ENCODE measurements at places on chromosomes 5 and 9.
A peak's percentile ranks its signal among the peaks of the same experiment; 100 is the strongest.

DNA sequence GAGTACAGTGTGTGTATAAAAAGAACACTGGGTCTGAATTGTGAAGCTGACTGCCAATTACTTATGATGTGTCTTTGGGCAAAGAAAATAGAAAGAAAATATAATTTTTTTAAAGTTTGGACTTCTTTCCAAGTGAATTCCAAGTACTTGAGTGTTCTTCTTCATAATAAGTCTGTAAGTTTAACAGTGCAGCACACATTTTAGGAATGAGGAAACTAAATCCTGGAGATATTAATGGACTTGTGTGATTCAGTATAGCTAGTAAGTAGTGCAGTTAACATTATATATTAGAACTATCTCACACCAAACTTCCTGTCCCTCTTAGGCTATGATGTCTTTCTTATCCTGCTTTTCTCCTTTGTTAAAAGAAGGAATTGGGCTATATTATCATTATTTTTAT, 1953.8 kb downstream of the MAT2B start:
- DNase-seq = no peak

DNA sequence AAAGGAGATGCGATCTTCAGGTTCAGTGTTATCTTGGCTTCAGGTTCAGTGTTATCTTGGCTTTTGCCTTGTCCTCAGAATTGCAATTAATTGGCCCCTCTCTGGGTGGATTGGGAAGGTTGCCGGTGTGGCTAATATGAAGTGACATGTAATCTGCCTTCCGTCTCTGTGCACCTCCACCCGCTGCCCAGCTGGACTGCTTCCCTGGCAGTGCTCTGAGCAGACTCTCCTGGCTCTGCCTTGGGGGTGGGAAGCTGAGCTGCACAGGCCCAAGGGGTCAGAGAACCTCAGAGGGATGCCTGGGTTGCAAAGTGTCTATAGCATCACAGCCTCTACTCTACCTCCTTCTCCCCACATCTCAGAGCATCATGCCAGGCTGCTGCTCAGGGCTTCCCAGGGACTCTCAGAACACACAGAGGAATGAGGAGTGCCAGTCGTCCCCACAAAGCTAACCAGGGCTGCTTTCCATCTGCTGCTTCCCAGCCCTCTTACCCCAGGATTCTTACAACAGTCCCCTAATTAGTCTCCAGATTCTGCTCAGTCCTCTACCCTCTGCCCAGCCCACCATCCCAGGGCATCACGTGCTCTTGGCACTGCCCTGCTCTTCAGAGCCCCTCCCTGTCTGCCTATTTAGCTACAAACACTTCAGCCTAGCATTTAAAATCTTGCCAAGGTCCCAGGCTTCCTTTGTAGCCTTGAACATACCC, 54.4 kb upstream of the AFAP1L1 start:
- no peak for DNase-seq

- no peak for DNase-seq
Observed at GRCh38 chr5:33692980-33693379, 198.8 kb downstream of the ADAMTS12 start.

- DNase-seq = no peak
Observed at GRCh38 chr5:40385544-40385943, 294.2 kb upstream of the PTGER4 start.

- DNase-seq = no peak
Observed at GRCh38 chr9:106772523-106773290, 90.3 kb upstream of the ZNF462 start.

DNA sequence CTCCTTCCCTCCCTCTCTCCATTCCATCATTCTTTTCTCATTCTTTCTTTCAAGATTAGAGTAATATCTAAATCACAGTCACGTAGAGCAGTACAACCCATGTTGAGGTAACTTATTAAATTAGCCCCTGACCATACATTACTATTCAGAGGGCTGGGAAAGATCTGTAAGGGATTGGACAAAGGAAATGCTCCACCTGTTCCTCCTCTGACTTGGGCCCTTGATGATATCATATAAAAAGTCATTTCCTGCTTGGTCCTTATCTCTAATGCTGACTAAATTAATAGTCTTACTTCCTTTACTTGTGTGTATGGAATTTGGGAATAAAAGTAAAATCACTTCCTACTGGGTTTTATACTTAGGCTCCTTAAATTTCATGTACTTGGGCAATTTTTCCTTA, 40.8 kb downstream of the SNX18 start:
- DNase-seq = no peak

DNA sequence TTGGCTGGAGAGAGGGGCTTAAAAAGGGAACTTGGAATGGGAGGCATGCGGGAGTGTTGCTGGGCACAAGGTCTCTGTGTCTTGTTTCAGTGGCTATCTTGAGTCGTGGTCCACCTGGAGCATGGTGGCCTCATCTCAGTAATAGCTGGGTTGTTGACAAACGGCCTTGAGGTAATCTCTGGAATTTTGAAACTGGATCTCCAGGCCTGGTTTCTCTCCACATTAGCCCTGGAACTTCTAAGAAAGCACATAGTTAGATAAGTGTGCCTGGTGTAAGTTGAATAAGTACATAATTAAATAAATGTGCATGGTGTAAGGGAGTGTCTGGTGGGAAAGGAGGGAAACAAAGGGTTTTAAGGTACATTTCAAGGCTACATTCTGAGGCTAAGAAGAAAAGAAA, 62.2 kb downstream of the INIP start:
- no peak for DNase-seq

DNA sequence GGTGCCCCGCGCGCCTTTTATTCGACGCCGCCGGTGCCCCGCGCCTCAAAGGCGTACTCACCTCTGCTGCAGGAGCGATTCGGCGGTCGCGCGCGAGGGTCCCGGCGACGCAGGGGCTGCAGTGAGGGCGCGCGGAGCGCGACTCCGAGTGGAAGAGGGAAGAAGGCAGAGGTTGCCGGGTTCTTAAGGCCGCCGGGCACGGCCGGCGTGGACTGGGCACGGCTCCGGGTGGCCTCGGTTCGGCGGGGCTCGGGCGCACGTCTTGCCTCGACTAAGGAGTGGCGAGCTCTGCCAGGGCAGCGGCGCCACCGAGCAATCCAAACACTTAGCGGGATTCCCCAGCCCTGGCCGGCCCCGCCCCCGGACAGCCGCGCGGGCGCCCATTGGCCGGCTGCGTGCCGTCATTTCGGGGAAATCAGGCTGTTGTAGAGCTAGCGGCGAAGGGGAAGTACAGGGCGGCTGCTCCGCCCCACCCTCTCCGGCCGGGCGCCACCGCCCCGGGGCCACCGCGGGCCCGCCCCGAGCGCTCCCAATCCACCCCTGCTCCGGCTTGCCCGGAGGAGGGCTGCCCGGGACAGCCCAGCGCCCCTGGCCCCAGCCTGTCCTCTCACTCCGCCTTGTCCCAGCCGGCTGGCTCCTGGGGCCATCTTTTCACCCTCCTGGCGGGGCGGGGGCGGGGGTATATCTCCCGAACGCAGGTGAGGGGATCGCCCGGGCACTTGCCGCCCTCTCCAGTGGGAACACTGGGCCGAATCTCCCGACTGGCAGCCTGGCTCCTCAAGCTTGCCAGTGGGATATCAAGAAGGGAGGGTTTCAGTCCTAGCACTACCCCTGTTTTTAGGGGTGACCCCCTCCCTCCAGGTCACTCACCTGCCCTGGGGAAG, at the start of gene IRF1:
Gene IRF1 (minus strand): TSS at position 290 of the 884 bp plus-strand sequence. CDS start 1,295 bp downstream, outside the sequence.
- DNase-seq = peak; percentile 79

GRCh38 chr5:62312036-62312435, 6.0 kb downstream of the KIF2A start:
- no peak for DNase-seq
